ENCODE measurements at places on chromosomes 5 and 9.
A peak's percentile ranks its signal among the peaks of the same experiment; 100 is the strongest.

DNA sequence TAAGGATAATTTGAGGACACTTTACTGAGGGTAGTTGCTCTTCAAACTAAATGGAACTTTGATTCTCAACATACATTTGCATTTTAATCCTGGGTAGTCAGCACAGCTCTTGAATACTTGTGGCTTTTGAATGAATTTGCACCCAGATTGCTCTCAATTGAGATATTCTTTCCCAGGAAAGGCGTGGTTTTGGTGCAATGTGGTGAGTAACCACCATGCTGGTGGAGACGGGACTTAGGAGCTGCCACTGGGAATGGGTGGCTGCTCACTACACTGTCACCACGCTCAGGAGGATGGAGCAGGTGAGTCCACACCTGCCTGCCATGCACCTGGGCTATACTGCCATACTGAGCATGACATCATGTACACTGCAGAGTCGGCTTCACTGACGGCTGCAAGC is 99.2 kb downstream of the IRX1 start:
- DNase-seq: no peak

- DNase-seq: no peak
Observed at GRCh38 chr5:32197032-32197431, 22.9 kb upstream of the GOLPH3 start.

GRCh38 chr5:138875946-138876345 is 811 bp upstream of the LRRTM2 start:
- DNase-seq: no peak

GRCh38 chr5:61313960-61314681 is 17.9 kb upstream of the ZSWIM6 start:
- no peak for DNase-seq

- no peak for DNase-seq
Observed at GRCh38 chr9:84557751-84558150, 111.8 kb upstream of the NTRK2 start.

- no peak for DNase-seq
Observed at GRCh38 chr9:14011799-14012560, 302.0 kb downstream of the NFIB start.

DNA sequence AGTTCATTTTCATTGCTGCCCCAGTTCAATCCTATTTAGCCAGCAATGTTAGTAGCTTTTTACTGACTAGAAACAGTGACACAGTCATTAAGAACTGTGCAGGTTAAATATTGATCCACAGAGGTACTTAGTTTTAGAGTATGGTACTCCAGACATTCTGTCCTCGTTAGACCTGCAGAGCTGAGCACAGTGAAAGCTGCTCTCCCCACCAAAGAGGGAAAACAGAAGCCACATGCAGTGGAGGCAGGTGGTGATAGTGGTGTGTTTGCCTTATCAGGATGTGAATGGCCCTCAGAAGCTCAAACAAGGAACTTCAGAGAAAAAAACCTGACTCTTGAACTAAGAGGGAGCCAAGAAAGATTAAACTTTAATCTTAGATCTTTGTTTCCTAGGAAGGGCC is 75.5 kb downstream of the UNC13B start:
- no peak for DNase-seq

- DNase-seq: no peak
Observed at GRCh38 chr5:2534251-2534650, 217.2 kb downstream of the IRX2 start.

DNA sequence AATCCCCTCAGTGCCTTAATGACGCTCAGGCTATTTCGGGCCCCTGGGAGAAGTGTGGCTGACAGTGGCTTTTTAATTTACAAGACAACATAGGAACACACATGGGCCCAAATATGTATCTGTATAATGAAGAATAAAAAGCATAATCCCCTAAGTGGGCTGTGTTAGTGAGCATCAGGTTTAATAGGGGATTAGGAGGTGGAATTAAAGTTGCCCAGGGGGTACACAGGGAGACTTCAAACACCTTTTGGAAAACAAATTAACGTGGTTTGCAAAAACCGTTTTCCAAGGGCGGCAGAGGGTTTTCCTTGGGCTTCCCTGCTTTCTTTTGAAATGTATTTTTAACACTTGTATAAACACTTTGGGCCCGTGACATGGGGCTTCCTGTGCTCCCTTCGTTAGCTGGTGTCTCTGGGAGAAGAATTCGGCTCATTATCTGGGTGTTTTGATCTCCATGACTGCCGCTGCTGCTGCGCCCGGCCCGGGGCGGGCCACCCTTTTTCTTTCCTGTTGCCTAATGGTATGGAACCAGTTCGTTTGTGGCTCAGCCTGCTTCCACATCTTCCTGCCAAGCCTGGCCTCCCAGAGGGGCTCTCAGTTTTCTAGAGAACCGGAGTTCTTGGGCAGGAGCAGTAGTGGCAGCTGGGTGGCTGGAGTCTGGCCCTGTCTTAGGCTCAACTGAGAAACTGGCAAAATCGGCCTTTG is 173.0 kb downstream of the MACROH2A1 start:
- DNase-seq: no peak

GRCh38 chr5:91175708-91176107 is 207.4 kb downstream of the ARRDC3 start:
- DNase-seq: no peak

- DNase-seq: no peak
Observed at GRCh38 chr9:6564360-6564759, 81.2 kb downstream of the GLDC start.

GRCh38 chr5:145806923-145807322 is 28.2 kb downstream of the PRELID2 start:
- no peak for DNase-seq

DNA sequence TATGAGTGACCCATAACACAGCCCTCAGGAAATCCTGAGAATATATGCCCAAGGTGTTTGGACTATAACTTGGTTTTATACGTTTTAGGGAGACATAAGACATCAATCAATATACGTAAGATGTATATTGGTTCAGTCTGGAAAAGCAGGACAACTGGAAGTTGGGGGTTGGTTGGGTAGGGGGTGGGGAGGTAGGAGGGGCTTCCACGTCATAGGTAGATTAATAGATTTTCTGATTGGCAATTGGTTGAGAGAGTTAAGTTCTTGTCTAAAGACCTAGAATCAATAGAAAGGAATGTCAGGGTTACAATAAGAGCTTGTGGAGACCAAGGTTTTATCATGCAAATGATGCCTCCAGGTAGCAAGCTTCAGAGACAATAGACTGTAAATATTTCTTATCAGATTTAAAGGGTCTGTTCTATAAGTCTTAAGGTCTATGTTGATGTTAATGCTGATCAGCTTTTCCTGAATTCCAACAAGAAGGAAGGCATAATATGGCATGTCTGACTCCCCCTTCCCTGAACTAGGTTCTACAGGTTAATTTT is 2267.7 kb upstream of the ACO1 start:
- DNase-seq: no peak

DNA sequence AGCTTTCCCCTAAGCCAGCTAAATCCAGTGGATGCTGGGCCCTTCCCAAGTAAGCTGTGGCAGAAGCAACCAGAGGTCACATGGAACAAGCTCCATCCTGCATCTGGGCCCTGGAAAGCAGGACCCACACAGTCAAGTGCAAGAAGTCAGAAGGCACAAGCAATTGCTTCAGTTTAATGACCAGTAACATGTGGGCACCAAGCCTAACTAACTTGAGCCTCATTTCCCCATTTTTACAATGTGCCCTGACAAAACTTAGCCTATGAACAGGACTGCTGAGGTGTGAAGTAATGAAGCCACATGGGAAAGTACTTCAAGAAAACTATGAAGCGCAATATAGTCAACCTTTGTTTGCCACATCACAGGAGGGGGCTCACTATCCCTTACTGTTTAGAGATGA is 90.5 kb downstream of the TLE1 start:
- DNase-seq: no peak

DNA sequence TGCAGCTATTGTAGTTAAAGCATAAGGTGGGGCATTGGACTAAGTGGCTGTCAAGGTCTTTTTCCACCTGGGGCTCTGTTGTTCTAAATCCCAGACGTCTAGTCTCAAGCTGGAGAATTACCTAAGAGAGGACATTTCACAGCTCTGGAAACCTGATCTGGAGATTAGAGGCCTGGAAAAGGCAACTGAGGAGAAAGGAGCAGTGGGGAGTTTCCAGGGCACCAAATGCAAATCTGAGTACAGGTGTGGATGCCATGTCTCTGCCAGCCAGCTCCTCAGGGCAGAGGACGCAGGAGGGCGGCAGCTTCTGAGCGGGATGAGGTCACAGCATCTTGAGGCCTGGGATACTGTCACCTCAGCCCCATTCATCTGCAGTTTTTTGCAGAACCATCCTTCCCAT is 65.2 kb downstream of the PPARGC1B start:
- no peak for DNase-seq

DNA sequence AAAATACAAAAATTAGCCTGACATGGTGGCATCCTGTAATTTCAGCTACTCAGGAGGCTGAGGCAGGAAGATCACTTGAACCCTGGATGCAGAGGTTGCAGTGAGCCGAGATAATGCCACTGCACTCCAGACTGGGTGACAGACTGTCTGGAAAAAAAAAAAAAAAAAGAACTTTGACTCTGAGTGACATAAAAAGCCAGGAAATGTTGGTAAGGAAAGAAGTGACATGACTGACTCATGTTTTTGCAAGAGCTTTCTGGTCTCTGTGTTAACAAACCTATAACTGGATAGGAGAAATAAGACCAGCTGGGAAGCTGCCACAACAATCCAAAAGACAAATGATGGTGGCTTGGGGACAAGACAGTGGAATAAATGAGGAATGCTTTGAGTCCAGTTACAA is 272.1 kb downstream of the HINT1 start:
- no peak for DNase-seq

DNA sequence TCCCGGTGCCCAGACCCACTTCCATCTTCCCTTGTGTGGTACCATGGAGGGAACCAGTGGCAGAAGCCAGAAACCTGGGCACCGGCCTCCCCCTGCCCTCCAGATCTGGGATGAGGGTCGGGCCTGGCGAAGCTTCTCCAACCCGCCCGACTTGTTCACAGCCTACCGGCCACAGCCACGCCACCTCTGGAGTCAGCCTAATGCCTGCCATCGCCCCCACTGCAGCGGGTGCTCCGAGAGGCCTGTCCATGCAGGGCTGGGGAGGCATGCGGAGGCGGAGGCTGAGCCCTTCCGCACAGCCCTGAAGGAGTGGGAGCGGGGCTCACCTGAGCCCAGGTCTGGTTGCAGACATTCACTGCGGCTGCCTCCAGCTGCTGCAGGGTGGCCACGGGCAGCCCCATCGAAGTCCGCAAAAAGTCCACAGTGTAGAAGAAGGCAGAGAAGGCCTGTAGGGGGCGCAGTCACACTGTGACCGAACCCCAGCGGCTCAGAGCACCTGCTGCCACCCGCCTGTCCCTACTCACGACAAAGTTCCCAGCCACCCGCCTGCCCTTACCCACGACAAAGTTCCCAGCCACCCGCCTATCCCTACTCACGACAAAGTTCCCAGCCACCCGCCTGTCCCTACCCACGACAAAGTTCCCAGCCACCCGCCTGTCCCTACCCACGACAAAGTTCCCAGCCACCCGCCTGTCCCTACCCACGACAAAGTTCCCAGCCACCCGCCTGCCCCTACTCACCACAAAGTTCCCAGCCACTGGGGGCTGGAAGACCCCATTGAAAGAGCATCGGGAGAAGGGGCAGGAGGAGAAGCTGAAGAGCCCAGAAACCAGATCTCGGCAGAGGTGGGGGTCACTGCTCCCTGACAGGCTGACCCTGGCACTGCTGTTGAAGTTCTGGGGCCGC is 3.8 kb upstream of the NPDC1 start:
- DNase-seq: peak; percentile 44

GRCh38 chr5:59685793-59686192 is 207.7 kb downstream of the PDE4D start:
- DNase-seq: no peak

DNA sequence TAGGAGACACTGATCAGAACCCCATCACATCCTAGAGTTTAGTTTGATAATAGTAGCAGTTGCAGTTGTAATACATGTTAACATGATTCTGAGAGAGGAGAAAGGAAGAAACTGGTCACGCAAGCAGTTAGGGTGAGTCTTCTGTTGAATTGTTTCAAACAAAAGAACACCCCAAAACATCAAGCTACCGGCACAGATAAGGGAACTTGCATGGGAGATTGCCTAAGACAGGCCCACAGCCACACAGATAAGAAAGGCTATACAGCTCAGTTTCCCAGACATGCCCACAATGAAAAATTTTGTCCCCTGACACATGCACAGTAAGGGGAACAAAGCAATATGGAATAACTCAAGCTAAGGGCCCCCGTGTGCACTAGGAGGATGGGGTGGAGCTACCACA is 15.9 kb downstream of the HSPB3 start:
- no peak for DNase-seq
